A549 (cell line): ENCODE measurements at places on chromosomes 12 and 14.

DNA sequence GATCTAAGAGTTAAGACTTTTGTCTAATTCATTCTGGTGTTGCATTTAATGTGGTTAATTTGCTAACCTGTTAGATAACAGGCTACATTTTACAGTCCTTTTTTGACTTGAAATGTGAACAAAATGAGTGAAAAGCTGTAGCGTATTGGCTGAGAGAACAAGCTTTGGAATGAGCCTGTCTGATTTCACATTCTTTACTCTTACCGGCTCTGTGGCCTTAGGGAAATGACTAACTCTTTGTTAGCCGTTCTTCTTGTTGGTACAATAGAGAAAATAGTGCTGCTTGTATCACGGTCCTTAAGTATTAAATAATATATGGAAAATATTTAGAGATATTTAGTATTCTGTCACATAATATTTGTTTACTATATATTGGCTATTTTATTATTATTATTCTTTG is 1.9 kb downstream of the MNAT1 start:
- DNase-seq = no peak

- peak; percentile 74 for DNase-seq
These were observed 90.2 kb downstream of the PPP1R12A start for GRCh38 chr12:79844693-79845092.

DNA sequence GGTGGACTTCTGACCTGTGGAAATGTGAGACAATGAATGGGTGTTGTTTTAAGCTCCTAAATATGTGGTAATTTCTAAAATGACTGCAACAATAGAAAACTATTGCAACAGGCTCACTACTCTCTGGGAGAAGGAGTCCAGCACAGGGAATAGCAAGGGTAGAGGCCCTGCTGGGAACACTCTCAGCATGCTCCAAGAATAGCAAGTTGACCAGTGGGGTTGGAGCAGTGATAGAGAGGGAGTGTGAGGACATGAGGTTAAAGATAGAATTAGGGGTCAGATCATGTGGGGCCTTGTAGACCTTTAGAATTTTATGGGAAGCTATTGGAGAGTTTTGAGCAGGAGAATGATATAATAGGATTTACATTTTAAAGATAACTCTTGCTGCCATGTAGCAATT is 346.7 kb upstream of the CCDC196 start:
- DNase-seq = no peak

DNA sequence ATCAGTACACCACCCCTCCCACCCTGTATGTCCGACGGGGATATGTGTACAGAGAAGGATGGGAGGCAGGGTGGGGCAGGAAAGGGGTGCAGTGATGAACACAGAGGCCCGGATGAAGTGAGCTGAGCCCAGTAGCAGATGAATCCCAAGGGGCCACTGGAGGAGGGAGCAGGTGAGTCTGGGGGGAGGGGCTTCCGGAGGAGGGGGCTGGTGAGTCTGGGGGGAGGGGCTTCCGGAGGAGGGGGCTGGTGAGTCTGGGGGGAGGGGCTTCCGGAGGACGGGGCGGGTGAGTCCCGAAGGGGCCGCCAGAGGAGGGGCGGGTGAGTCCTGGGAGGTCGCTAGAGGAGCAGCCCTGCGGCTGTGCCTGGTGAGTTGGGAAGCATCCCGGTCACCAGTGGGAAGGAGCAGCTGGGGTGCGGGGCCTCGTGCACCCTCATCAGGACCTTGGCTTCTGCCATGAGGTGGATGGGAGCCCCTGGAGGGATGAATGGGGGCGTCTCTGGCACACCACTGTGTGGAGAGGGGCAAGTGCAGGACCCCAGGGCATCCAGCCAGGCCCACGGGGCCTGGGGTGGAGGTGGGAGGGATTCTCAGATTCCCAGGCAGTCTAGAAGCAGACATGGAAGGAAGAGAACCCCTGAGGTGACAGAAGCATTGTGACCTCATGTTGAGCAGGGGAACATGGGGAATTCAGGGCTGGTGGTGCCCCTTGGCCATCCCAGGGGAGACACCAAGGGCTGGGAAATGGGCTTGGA is 14.0 kb downstream of the BEGAIN start:
- no peak for DNase-seq

- peak; percentile 59 for DNase-seq
These were observed 61.4 kb downstream of the VWF start for GRCh38 chr12:6062757-6063735.

- DNase-seq = peak; percentile 50
These were observed 160.6 kb downstream of the MYRFL start for GRCh38 chr12:69985656-69986055.

GRCh38 chr12:116657921-116658495 is 79.9 kb downstream of the SPRING1 start:
- no peak for DNase-seq

DNA sequence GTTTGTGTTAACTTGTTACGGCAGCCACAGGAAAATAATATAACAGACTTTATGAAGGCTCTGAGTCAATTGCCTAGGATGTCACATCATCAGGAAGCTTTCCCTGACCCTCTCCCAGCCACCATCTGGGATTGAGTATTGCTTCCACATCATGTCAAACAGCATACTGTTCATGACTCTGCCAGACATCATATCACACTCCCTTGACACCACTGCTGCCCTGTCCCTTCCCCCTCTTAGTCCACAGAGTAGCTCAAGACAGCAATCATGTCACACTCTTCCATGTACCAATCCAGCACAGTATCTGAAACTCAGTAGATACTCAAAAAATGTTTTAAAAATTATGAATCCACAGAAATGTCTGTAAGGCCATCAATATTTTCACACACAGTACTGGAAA is 168.0 kb downstream of the PIK3C2G start:
- DNase-seq = no peak

DNA sequence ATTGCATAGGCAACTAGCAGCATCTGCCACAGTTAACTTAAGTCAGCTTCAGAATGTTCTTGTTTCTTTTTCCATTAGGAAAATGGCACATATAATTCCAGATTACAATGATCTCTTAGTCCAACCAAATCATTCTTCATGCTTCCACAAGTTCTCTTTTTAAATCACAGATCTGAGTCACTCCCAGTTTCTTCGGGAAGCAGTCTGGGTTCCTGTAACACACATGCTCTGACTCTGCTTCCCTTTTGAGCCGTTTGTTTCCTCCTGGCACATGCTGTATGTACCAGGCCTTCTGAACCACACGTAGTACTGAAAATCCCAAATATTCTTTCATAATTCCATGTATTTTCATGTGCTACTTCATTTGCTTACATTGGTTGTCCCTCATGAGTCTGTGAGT is 388.8 kb upstream of the PDE3A start:
- DNase-seq = no peak
